Stomach (tissue), 19 donors: ENCODE measurements at places on chromosomes 1 and 21. TPM values are rescaled to one million over a fixed set of nuclear protein-coding genes. Genes with fewer than 3 reads are reported as not detected.

DNA sequence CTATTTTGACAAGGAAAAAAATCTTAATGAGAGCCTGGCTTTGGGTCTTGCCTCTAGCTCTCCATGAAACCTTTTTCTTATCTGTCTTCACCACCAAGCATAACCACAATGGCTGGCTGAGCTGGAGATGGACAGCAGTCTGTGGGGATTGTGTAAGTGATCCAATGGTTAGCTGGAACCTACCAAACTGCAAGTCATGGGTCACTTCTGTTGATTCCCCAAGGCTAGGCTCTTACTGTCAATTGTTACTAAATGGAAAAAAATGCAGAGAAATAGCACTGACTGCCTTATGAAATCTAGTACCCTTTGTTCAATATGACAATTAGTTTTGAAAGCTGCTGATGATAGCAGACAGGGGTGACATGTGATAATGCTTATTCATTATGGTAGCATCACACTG, 359.0 kb downstream of the ST6GALNAC3 start:
- no peak overlapping the region for H3K27ac ChIP-seq
- no peaks in the 10 kb centered on the region for H3K4me1 ChIP-seq
- H3K4me3 ChIP-seq: no peak overlapping the region
- no peaks in the 10 kb centered on the region for H3K36me3 ChIP-seq

GRCh38 chr1:236545621-236546169, 21.9 kb downstream of the LGALS8 start:
- H3K4me3 ChIP-seq: no peak overlapping the region
- H3K4me1 ChIP-seq: no peaks in the 10 kb centered on the region
- DNase-seq: no peak
- no peak overlapping the region for H3K27ac ChIP-seq

DNA sequence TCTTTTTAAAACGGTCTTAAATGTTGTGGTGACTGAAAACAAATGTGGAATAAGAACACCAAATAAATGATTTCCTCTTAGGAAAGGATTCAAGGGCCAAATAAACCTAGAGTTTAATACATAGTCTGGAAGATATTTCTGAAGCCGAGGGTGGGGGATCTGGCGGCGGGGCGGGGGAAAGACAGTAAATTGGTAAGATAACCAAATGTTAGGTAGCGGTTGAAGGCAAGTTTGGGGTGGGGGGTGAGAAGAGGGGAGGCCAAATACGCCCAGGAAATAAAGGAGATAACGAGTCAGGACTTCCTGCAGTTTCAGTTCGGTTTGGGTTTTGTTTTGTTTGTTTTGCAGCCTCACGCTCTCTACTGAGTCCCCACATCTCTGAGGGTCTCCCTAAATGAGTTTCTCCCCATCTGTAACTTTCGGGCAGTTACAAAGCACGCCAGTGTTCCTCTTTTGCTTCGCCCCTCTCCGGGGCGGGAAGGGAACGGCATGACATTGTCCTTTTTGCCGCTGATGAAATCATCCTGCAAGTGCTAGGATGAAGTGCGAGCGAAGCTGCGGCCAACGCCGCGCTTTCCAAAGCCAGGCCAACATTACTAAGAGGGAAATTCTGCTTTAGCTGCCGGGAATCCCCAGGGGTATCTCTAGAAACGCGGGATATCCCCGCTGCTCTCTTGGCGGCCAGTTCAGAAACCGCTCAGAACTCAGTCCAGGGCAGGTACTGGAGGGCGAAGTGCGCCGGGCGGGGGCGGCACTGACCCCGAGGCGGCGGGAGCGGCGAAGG, 844 bp downstream of the NIBAN1 start:
- peak; percentile 45 for DNase-seq
- H3K36me3 ChIP-seq: no peaks in the 10 kb centered on the region
- H3K4me1 ChIP-seq: no peaks in the 10 kb centered on the region
- H3K4me3 ChIP-seq: peak overlapping the region; percentile 78

GRCh38 chr21:44471341-44471740, 16.0 kb downstream of the LRRC3 start:
- no peak for DNase-seq
- H3K36me3 ChIP-seq: no peaks in the 10 kb centered on the region
- H3K27me3 ChIP-seq: no peaks in the 10 kb centered on the region
- H3K4me1 ChIP-seq: no peaks in the 10 kb centered on the region

DNA sequence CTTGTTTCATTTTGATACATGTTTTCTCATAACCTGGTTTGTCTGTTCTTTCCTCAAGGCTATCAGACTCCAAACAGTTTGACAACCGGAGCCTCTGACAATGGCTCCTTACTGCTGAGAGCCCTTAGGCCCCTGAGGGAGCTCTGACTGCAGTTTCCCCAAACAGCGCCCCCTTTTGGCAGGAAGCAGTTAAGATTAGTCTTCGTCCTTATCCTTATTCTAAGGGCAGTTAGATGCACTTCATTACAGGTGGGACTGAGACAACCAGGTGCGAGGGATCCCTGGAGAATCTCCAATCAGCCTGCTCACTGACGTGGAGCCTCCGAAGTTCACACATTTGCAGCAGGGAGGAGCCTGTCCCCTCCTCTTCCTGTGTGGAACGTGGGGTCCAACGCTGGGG, 393.1 kb downstream of the BRINP3 start:
- DNase-seq: no peak
- no peak overlapping the region for H3K27ac ChIP-seq
- no peaks in the 10 kb centered on the region for H3K4me1 ChIP-seq
- H3K4me3 ChIP-seq: no peak overlapping the region
- no peaks in the 10 kb centered on the region for H3K36me3 ChIP-seq

DNA sequence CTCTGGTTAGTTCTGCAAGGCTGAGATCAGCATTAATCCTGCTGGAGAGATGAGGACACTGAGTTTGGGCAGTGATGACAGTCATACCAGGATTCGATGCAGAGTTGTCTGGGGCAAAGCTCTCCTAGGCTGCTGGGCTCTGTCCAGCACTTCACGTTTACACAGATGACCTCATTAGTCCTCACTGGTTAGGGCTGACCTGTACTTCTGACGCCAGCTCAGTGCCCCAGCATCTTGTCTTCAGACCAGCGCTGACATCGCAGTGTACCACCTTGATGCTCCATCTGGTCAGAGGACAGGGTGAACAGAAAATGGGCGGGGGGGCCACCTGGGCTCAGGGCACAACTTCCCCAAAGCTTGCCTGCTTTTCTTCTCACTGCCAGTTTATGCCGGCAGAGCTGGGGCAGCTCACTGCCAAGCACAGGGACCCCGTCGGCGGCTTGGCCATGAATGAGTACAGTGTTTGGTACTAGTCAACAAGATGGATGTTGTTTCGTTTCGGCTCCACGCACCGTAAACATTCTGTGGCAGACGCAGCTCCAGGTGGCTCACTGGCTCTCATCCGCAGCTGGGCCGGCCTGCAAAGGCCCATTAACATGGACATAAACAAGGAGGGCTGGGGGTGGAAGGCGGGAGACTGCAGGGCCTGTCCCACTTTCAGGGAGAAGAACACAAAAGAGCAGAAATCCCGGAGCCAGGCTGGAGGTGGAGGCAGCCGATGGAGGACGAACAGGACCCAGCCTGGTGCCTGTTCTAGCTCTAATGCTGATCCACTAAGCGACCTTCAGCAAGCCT, 118.7 kb downstream of the GLIS1 start:
- no peaks in the 10 kb centered on the region for H3K4me1 ChIP-seq
- H3K27ac ChIP-seq: peak overlapping the region; percentile 20
- DNase-seq: peak; percentile 25
- H3K36me3 ChIP-seq: no peaks in the 10 kb centered on the region

GRCh38 chr21:29829564-29830275, 110.1 kb downstream of the GRIK1 start:
- H3K27me3 ChIP-seq: no peaks in the 10 kb centered on the region
- no peaks in the 10 kb centered on the region for H3K36me3 ChIP-seq
- no peaks in the 10 kb centered on the region for H3K4me1 ChIP-seq

- H3K4me1 ChIP-seq: peaks cover 27% of the 10 kb centered on the region
- DNase-seq: no peak
- no peak overlapping the region for H3K27ac ChIP-seq
- H3K4me3 ChIP-seq: no peak overlapping the region
- peaks cover 4% of the 10 kb centered on the region for H3K36me3 ChIP-seq
These were observed 69.5 kb downstream of the LUZP1 start for GRCh38 chr1:23099171-23099536.

DNA sequence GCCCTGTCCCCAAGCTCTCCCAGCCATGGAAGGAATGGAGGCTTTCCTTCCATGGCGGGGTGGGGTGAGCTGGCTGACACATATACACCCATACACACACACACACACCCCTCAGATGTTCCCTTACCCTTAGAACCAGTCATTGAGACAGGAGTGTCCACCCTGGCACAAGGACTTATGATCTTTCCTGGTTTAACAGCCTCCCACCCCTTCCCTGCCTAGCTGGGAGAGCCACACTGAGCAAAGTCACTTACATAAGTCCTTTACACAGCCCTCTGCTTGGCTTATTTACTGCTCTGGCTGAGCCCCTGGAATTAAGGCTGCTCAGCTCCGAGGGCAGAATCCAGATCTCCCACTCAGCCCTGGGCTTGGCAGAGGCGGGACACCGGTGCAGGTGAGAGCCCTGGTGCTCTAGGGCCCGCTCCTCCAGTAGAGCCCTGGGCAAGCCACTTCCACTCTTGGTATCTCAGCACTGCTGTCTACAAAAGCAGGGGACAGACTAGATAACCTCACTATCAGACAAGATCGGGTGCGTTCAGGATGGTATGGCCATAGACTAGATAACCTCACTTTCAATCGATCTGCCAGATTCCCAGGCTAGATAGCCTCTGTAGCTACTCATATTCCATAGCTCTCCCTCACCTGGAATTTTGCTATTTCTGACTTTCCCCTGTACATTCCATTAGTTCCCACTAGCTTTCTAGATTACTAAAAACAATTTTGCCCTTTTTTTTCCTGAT, 16.7 kb downstream of the SLC6A9 start:
- no peaks in the 10 kb centered on the region for H3K4me1 ChIP-seq
- H3K27me3 ChIP-seq: no peaks in the 10 kb centered on the region
- DNase-seq: no peak
- no peaks in the 10 kb centered on the region for H3K36me3 ChIP-seq
- H3K4me3 ChIP-seq: no peak overlapping the region

DNA sequence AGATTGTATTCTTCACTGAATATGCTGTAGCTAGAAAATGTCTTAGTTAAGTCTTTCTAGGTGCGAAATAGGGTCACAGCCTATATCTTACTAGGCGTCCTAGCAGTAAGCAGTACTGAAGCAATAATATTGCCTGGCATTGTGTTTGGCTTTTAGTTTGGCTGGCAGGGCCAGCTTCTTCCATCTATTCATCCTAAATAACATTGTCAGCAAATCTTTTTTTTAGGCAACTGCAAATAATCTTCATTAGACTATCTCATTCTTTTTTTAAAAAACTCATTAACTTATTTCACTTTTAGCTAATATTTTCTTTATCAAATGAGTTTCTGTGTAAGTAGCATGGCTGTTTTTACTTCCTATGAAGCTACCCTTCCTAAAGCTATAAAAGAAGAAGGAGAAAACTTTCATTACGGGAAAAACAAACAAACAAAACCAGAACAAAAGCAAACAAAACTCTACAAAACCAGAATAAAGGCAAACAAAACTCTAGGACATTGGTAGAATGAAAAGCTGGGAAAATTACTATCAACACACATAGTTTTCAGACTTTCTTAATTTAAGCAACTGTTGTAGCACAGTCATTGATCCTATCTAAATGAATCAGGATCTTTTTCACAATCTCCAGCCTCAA, 506.0 kb downstream of the DPYD start:
- no peak overlapping the region for H3K4me3 ChIP-seq
- H3K4me1 ChIP-seq: no peaks in the 10 kb centered on the region
- no peak for DNase-seq
- H3K27ac ChIP-seq: no peak overlapping the region
- H3K36me3 ChIP-seq: no peaks in the 10 kb centered on the region

DNA sequence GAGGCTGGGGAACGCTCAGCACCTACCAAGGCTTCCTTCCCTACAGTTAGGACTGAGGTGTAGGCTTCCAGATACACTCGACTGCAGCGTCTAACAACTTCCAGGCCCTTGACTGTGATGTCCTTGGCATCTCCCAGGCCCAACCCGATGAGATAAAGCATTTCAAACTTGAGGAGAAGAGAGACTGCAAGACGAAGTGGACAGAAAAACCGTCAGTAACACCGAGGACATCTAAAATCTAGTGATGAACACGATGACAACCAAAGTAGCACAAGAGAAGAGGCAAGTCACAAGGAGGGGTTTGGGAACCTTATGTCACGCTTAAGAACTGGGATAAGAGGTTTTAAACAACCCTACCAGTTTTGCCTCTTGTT, 314 bp downstream of the DPH5 start:
- peak overlapping the region; percentile 89 for H3K27ac ChIP-seq
- H3K36me3 ChIP-seq: no peaks in the 10 kb centered on the region
- no peaks in the 10 kb centered on the region for H3K27me3 ChIP-seq
- peaks cover 9% of the 10 kb centered on the region for H3K4me1 ChIP-seq

- H3K4me3 ChIP-seq: peak overlapping the region; percentile 12
- peaks cover 31% of the 10 kb centered on the region for H3K4me1 ChIP-seq
- no peaks in the 10 kb centered on the region for H3K36me3 ChIP-seq
- H3K27ac ChIP-seq: peak overlapping the region; percentile 89
These were observed 19.8 kb downstream of the NPR1 start for GRCh38 chr1:153698020-153698922.

DNA sequence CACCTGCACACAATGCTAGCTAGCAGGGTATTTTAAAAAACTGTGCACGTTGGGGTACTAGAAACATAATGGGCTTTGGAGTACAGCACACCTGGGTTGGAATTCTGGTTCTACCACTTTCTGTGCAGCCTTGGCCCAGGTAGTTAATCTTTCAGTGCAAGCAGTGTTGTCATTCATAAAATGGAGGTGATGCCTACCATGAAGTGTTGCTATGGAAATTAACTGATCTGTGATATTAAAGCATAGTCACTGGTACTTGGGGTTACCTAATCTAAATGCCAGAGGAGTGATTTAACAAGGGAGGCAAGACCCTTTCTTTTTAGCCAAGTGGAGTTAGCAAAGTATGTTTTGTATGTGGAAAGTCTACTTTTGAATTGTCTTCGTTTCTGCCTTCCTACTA, 18.0 kb downstream of the ATP1B1 start:
- H3K36me3 ChIP-seq: peaks cover 85% of the 10 kb centered on the region
- DNase-seq: no peak
- H3K27ac ChIP-seq: peak overlapping the region; percentile 40
- no peaks in the 10 kb centered on the region for H3K27me3 ChIP-seq
- H3K4me3 ChIP-seq: no peak overlapping the region

The CDCA8 gene
- polyA plus RNA-seq: 2.9 TPM

The KRTAP7-1 gene
- not detected for polyA plus RNA-seq
